ENCODE measurements at places on chromosomes 7 and 10.
A peak's percentile ranks its signal among the peaks of the same experiment; 100 is the strongest.

GRCh38 chr7:24760968-24761367 lies 3.7 kb upstream of the GSDME start:
- DNase-seq = no peak

DNA sequence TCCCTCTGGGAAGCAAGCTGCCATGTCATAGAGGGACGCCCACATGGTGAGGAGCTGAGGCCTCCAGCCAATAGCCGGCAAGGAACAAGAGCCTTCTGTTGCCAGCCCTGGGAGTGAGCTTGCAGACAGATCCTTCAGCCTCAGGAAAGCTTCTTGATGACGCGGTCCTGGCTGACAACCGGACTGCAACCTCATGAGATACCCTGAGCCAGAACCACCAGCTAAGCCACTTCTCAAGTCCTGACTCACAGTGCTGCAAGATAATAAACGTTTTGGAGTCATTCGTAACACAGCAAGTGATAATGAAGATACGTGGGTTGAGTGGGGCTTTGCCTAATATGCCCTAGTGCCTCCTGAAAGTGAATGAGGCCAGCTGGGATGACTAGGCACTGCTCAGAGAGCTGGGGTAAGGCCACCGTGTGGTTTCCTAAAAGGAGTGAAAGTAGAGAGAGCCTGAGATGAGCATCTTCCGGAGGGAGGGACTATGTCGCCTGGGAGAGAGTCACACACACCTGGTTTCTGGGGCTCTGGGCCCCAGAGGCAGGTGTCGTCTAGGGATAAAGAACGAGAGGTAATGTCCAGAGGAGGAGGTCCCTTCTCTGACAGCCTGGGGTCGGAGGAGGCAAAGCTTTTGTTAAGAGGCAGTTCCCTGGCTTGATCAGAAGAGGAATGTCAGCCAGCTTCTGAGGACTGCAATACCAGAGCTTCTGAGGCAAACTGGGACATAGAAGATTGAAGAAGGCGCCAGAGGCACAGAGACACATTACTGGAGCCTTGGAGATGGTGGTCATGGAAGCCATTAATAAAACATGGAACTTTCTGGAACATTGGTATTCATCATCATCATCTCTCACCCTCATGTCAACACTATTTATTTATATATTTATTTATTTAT lies 53.6 kb downstream of the PYROXD2 start:
- peak; percentile 62 for DNase-seq

DNA sequence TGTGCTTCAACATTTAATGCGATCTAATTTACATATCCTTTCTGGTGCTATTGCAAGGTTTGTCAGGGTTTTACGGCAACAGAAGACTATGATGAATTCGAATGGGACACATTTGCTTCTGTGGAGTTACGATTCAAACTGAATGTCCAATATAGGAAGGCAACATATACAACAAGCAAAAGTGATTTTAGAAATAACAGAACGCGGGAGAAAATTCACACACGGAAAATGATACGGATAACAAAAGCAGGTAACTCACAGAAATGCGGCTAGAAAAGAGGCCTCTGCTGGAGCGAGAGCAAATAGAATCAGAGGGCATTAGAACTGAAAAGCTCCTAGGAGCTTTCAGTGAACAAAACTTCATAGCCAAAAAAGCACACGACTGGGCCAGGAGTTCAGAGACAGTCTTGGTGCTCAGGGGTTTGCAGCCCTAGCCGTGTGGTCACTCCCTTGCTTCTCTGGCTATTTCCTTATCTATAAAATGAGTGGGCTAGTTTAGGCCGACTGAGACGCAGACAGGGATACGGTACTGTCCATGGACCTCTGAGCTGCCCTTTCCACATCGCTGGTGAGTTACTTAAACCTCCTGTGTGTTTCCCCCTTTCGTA lies 557 bp upstream of the TAX1BP1 start:
- DNase-seq = no peak

DNA sequence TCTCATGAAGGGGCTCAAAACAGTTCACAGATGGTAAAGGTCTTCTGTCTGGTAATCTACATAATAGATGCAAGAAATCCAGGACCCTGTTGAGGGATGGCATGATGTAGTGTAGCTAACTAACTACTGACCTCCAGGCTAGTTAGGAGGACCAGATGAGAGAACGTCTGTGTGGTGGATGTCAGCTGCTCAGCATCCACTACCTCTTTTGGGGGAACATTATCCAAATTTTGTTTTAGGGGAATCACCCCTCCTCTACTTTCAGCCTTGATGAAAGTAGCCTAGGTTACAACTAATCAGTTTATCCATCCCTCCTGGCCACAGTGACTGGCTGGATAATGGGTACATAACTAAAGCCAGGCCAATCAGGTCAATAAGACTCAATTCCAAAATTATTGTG lies 246.0 kb downstream of the RNLS start:
- no peak for DNase-seq

DNA sequence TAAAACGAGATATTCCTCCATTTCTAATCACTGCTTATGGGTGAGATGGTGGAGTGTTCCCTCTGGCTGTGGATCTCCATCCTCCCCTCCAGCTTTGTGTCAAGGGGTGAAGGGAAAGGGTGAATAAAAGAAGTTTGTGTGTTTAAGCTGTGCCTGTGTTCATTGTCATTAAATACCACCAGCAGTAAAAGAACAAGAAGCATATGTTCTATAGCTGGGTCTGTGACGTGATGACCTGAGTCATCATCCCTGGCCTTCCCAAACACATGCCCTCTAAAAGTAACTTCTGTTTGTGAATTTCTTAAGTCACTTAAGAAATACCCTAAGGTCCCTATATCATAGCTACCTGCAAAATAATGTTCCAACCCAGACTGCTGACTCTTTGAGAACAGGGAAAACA lies 104.9 kb downstream of the PPP1R17 start:
- no peak for DNase-seq

- DNase-seq = peak; percentile 50
Measured at GRCh38 chr7:94350734-94351133, 44.0 kb upstream of the COL1A2 start.
